ENCODE measurements at places on chromosomes 5 and 9. TPM values are rescaled to one million over a fixed set of nuclear protein-coding genes. Genes with fewer than 3 reads are reported as not detected.

DAB2 gene
- 0.28 TPM for total RNA-seq

DNA sequence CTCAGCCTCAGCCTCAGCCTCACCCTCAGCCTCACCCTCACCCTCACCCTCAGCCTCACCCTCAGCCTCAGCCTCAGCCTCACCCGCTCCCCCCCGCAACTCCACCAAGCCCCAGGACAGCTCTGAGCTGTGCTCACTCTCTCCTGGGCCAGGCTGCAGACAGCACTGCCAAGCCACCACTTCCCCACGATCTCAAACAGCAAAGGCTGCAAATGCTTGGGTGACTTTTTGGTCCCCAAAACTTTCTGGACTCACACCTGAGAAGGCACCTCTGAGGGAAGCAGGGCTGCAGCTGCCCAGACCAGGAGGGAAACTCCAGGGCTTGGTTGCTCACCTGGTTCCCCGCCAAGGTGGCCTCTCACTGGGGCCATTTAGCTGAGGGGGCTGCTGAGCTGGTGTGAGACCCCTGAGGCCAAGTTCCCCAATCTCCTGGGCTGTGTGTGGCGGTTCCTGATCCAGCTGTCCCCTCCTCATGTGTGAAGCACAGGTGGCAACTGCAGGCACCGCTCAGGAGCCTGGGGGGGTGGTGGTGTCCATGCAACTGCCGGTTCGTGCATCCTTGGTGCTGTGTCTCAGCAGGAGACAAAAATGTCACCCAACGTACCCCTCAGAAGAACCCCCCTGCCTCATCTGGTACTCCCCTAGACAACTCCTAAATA, 17.8 kb downstream of the MRPL36 start:
- no peak for DNase-seq

DNA sequence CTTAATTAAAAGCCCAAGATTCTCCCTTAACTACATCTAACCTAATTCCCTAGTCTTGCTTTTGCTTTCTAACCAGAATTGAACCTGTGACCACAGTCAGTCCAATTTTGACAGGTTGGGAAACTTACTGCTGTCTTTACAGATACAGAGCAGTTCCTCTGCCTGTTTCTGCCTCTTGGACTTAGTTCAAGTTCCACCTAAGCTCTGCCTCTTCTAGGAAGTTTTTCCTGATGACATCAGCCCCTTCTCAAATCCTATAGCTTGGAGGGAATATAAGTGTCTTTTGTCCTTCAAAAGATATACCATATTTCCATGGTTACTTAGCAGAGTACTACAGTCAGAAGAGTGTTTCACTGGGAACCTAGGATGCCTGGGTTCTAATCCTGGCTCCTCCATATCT, 31.7 kb downstream of the BRINP1 start:
- no peak for DNase-seq

DNA sequence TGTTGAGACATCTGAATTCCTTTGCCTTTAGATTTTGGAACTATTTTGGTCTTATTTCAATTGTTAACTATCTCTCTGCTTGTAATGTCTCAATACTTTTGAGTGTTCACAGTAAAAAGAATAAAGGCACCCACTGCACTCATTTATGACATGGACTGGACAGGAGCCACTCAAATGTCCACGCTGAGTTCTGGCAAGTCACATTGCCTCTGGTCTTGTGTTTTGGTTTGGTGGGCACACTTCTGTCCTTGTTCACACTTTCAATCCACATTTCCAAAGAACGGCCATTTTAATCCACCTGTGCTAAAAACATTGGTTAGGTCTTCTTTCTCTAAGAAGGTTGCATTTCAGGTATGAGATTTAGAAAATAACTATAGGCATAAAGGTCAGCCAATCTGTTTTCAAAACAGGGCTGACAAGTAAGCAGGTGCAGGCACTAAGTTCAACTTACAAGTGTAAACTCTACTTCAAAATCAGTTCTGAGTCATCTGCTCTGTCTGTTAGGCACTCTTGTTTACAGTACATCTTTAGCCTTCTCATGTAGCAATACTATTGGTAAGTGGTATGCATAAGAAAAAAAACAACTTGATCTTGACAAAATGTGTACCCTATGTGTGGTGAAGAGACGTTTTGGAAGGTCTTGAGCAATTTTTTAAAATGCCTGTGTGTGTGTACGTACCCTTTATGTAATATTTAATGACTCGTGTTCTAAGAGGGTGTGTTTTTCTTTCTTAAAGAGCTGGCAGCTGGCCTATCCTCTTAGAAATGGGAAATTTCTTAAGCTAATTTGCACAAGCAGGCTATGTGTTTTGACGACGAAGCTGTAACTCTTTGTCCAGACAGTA, 31.5 kb upstream of the ZFAND5 start:
- DNase-seq, result no peak

- DNase-seq, result no peak
These were observed 34.5 kb upstream of the ORM1 start for GRCh38 chr9:114288193-114289091.

DNA sequence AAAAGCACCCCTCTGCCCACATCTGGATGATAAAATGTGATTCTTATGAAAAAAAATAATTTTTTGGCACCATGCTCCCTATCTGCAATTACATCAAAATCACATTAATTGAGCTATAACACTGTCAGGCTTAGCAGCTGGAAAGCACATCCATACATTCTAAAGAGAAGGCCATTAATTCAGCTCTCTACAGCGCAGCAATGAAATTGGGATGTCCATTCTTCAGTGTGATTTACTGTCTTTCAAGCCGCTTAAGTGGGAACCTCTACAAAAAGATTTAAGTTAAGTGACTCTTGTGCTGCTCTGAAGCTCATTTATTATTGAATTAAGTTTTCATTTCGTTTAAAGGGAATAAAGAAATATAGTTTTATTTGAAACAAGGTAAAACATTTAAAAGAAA, 171.3 kb downstream of the EBF1 start:
- no peak for DNase-seq

All from activated naive CD8-positive, alpha-beta T cell treated with anti-CD3 and anti-CD28 coated beads for 36 hours (primary cell).